Naive thymus-derived CD4-positive, alpha-beta T cell (primary cell): ENCODE measurements at places on chromosomes 11 and 22. TPM values are rescaled to one million over a fixed set of nuclear protein-coding genes. Genes with fewer than 3 reads are reported as not detected.

- H3K4me3 ChIP-seq, result peak overlapping the region; percentile 32
- no peaks in the 10 kb centered on the region for H3K27me3 ChIP-seq
- H3K4me1 ChIP-seq, result peaks cover 8% of the 10 kb centered on the region
- H3K36me3 ChIP-seq, result no peaks in the 10 kb centered on the region
These were observed 8.6 kb upstream of the TPP1 start for GRCh38 chr11:6627762-6628241.

TCN2 gene
- total RNA-seq, result 0.57 TPM

GVQW3 gene
- 3.6 TPM for total RNA-seq

FREY1 gene
- total RNA-seq, result 8.2 TPM

DNA sequence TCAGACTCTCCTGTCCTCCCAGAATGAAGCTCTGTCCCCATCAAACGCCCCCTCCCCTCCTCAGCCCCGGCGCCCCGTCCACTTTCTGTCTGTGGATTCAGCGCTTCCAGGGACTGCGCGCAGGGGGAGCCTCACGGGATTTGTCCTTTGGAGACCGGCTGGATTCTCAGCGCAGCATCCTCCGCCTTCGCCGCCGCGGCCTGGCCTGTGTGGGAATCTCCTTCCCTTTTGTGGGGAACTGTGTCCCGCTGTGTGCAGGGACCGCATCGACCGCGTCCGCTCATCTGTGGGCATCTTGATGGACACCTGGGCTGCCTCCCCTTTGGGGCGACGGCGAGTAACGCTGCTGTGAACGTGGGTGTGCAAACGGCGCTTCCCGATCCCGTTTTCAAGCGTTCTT, 1.1 kb upstream of the SCT start:
- no peak overlapping the region for H3K27ac ChIP-seq
- no peak overlapping the region for H3K4me3 ChIP-seq
- no peaks in the 10 kb centered on the region for H3K27me3 ChIP-seq
- no peaks in the 10 kb centered on the region for H3K36me3 ChIP-seq
